RWPE2 (cell line): ENCODE measurements at places on chromosomes 7 and 10.

GRCh38 chr7:46237466-46237865 lies 316.4 kb upstream of the IGFBP3 start:
- H3K4me1 ChIP-seq, result no peaks in the 10 kb centered on the region
- H3K27ac ChIP-seq, result no peak overlapping the region
- H3K36me3 ChIP-seq, result no peaks in the 10 kb centered on the region
- no peak for DNase-seq

GRCh38 chr7:44962483-44963251 lies 16.1 kb downstream of the MYO1G start:
- peak; percentile 65 for DNase-seq
- no peaks in the 10 kb centered on the region for H3K36me3 ChIP-seq
- peaks cover 8% of the 10 kb centered on the region for H3K27me3 ChIP-seq
- H3K4me3 ChIP-seq, result peak overlapping the region; percentile 4

DNA sequence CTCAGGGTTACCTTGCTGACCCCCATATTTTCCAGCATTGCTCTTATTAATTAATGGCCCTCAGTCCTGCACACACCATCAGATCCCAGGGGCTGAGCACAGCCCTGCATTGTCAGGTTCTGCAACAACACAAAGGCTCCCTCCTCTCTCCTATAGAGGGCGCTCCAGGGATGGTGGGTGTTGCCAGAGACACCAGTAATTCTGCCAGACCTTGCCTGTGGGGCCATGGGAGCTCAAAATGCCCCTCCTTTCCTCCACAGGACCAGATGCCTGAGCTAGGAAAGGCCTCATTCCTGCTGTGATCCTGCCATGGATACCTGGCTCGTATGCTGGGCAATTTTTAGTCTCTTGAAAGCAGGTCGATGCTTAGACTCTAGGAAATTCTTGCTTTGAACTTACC lies 42.8 kb upstream of the PRSS58 start:
- H3K4me3 ChIP-seq, result no peak overlapping the region
- H3K27ac ChIP-seq, result no peak overlapping the region
- no peaks in the 10 kb centered on the region for H3K27me3 ChIP-seq

DNA sequence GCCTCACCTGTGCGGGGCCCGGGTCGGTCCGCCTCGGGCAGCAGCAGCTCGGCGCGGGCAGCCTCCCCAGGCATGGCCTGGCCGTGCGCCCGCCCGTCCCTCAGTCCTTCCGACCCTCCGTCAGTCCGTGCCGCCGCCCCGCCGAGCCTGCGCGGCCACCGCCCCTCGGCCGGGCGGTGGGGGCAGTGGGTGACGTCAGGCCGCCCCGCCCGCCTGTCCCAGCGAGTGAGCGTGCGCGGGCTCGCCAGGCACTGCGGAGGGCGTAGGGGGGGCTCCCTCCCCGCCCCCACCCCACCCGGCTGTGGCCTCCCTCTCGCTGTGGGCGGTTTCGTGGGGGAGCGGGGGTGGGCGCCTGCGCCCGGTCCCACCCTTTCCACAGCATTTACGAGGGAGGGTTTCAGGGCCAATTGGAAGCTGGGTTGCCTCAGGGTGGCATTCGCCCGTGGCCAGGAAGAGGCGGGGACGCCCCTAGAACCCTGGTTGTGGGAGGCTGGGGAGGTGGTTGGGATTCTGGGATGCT lies at the start of gene NACAD:
Gene NACAD, minus strand, starts transcription at position 149 of the 520 bp plus-strand sequence. Its CDS starts 75 bp downstream, at position 74.
- H3K4me3 ChIP-seq, result peak within 1 kb of the TSS; percentile 41
- H3K4me1 ChIP-seq, result peaks cover 5% of the 10 kb centered on the region
- DNase-seq, result no peak
- no peaks in the 10 kb centered on the region for H3K36me3 ChIP-seq
- H3K27ac ChIP-seq, result no peak within 1 kb of the TSS

- H3K36me3 ChIP-seq, result no peaks in the 10 kb centered on the region
- H3K27ac ChIP-seq, result no peak overlapping the region
- no peak overlapping the region for H3K4me3 ChIP-seq
- H3K4me1 ChIP-seq, result peaks cover 4% of the 10 kb centered on the region
These were observed 10.1 kb upstream of the INPP5A start for GRCh38 chr10:132527339-132528063.

GRCh38 chr7:100107890-100108289 lies 6.4 kb downstream of the AP4M1 start:
- no peak overlapping the region for H3K27ac ChIP-seq
- H3K4me1 ChIP-seq, result no peaks in the 10 kb centered on the region
- no peaks in the 10 kb centered on the region for H3K27me3 ChIP-seq
- DNase-seq, result no peak
- H3K36me3 ChIP-seq, result peaks cover 63% of the 10 kb centered on the region
- no peak overlapping the region for H3K4me3 ChIP-seq

DNA sequence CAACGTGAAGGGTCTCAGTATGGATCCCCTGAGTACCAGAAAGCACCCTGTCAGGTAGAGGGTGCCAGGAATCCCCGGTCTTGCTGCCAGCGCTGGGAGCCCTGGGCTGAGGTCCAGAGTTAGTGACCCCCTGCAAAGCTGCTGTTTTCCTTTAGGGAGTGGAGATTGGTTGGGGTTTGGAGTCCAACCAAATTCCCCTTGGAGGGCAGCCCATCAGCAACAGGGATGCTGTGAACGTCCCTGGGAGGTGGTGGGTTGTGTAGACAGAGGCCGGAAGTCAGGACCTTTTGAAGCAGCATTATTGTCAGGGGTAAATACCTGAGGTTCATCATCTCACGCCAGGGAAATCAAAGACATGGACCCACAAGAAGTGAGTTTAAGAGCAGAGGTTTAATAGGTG lies 104.2 kb downstream of the COL26A1 start:
- no peak for DNase-seq
- H3K4me3 ChIP-seq, result no peak overlapping the region
- H3K27ac ChIP-seq, result no peak overlapping the region
- no peaks in the 10 kb centered on the region for H3K27me3 ChIP-seq
- no peaks in the 10 kb centered on the region for H3K36me3 ChIP-seq
- no peaks in the 10 kb centered on the region for H3K4me1 ChIP-seq

DNA sequence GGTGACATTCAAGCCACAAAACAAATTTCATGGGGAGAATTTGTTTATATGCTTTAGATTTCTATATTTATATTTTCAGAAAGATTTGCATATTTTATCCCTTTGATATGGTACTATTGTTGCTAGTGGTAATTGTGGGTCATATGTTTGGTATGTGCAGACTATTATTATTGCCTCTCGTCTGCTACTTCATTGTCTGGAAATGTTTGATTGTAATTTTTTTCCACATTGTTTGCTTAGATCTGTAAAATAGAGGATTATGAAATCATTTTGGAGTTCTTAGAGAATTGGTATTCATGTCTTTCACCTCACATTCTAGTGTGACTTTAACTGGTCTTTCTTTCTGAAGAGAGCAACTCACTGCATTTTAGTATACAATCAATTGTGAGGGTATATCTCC lies 44.7 kb downstream of the MYO3A start:
- no peak overlapping the region for H3K27ac ChIP-seq
- peaks cover 4% of the 10 kb centered on the region for H3K27me3 ChIP-seq
- no peaks in the 10 kb centered on the region for H3K36me3 ChIP-seq

GRCh38 chr10:95408983-95409873 lies 118.4 kb upstream of the PDLIM1 start:
- H3K36me3 ChIP-seq, result no peaks in the 10 kb centered on the region
- H3K27ac ChIP-seq, result peak overlapping the region; percentile 23
- H3K4me1 ChIP-seq, result peaks cover 7% of the 10 kb centered on the region
- no peak overlapping the region for H3K4me3 ChIP-seq
- DNase-seq, result no peak

DNA sequence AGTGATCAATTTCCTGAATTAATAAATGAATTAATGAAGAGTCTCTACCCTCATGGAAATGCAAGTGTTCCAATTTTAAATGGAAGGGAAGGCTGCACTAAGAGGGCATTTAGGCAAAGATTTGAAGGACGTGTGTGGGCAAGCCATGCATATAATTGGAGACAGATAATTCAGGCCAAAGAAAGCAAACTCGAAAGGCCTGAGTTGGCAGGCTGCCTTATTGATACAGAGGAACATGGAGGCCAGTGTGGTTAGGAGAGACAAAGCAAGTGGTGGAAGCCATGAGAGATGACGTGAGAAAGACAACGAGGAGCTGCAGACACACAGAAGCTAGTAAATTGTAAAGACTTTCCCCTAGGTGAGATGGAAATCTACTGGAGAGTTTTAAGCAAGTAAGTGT lies 15.4 kb upstream of the PCLO start:
- H3K36me3 ChIP-seq, result no peaks in the 10 kb centered on the region
- H3K27ac ChIP-seq, result no peak overlapping the region
- no peaks in the 10 kb centered on the region for H3K4me1 ChIP-seq

DNA sequence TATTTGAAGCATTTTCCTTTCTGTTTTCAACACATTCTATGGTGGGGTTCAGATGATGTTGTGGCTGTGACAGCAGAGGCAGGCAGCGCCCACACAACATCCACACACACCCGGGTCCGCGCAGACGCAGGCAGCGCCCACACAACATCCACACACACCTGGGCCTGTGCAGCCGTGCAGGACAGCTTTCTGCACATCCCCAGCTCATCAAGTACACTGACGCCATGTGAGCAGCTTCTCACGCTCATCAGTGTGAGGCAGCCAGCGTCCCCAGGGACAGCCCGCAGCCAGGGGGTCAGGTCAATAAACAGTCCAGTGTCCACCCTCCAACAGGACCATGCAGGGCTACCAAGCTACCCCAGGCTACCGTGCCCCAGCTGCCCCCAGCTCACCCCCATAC lies 272.8 kb upstream of the TCERG1L start:
- H3K27me3 ChIP-seq, result no peaks in the 10 kb centered on the region
- no peak for DNase-seq
- no peaks in the 10 kb centered on the region for H3K4me1 ChIP-seq

DNA sequence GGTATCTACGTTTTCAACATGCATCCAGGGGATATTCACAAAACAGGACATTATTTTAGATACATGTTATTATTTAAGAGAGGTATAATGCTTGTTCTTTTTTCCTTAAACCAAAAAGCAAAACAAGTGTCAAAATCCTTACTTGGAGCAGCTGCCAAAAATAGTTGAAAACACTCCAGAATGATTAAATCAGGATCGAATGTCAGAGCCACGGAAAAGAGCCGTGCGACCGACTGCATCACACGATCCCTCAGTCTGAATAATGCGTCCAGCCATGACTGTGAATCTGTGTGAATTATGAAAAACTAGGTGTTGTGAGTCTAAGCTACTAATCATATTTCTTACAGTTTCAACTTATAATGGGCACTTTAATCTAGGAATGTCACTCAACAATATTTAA lies 126.0 kb downstream of the PARD3 start:
- peaks cover 3% of the 10 kb centered on the region; the same call in 1 of the 2 replicates for H3K36me3 ChIP-seq
- no peak for DNase-seq
- no peak overlapping the region for H3K27ac ChIP-seq
- H3K4me1 ChIP-seq, result peaks cover 13% of the 10 kb centered on the region
- H3K27me3 ChIP-seq, result no peaks in the 10 kb centered on the region
- no peak overlapping the region for H3K4me3 ChIP-seq

GRCh38 chr10:5040781-5041470 lies 37.3 kb upstream of the AKR1C2 start:
- H3K27me3 ChIP-seq, result no peaks in the 10 kb centered on the region
- no peak for DNase-seq

- no peak for DNase-seq
- no peaks in the 10 kb centered on the region for H3K4me1 ChIP-seq
- H3K36me3 ChIP-seq, result no peaks in the 10 kb centered on the region
- H3K27me3 ChIP-seq, result no peaks in the 10 kb centered on the region
These were observed 58.7 kb upstream of the ANTXRL start for GRCh38 chr10:46227936-46228562.

- no peak overlapping the region for H3K4me3 ChIP-seq
- peaks cover 12% of the 10 kb centered on the region for H3K4me1 ChIP-seq
- no peaks in the 10 kb centered on the region for H3K36me3 ChIP-seq
- no peak overlapping the region for H3K27ac ChIP-seq
- DNase-seq, result no peak
These were observed 266.8 kb downstream of the INHBA start for GRCh38 chr7:41436139-41436538.

DNA sequence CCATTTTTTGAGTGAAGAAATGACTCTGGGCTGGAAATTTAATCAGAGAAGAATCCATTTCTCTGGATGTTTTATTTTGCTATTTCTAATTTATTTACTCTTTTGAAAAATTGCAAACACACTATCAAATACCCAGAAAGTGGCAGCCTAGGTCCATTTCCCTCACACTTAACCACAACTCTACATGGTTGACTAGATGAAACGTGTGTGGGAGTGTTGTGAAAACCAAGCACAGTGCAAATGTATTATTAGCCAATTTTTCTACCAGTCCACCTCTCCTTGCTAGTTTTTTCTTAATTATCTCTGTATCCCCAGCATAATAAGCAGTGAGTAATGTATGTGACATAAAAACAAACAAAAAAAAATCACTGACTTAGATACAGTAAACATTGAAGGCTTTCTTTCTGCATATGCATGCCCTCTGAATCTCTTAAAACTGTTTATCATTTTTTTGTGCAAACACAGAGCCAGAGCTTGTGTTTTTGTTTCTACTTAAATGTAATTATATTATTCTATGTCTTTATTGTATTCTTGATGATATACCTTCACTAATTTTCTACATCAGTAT lies 30.9 kb downstream of the SCIN start:
- H3K4me3 ChIP-seq, result no peak overlapping the region
- DNase-seq, result no peak
- H3K36me3 ChIP-seq, result no peaks in the 10 kb centered on the region
- H3K4me1 ChIP-seq, result no peaks in the 10 kb centered on the region
- peaks cover 3% of the 10 kb centered on the region for H3K27me3 ChIP-seq

GRCh38 chr7:15376600-15376999 lies 185.2 kb downstream of the AGMO start:
- H3K4me3 ChIP-seq, result no peak overlapping the region
- no peak for DNase-seq
- no peaks in the 10 kb centered on the region for H3K4me1 ChIP-seq

- no peak for DNase-seq
- H3K36me3 ChIP-seq, result no peaks in the 10 kb centered on the region
- no peaks in the 10 kb centered on the region for H3K27me3 ChIP-seq
- no peaks in the 10 kb centered on the region for H3K4me1 ChIP-seq
- H3K27ac ChIP-seq, result no peak overlapping the region
These were observed 109.0 kb downstream of the ST7 start for GRCh38 chr7:117062300-117062699.

DNA sequence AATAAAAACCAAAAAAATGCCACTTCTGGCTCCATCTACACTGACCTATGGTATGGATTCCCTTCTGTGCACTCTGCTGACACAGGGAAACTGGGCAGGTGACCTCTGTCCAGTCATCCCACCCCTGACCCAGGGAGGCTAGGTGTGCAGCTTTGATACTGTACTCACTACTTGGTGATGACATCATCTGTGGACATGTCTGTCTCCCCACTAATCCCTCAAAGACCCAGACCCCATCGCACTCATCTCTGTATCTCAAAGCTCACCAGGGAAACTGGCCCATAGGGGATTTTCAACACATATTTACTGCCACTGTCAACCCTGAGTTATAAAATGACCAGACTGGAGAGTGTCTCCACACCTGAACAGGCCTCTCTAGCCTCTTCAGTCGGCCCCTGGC lies 10.6 kb downstream of the SGMS1 start:
- H3K27ac ChIP-seq, result no peak overlapping the region
- no peak overlapping the region for H3K4me3 ChIP-seq
- H3K4me1 ChIP-seq, result peaks cover 1% of the 10 kb centered on the region
- no peak for DNase-seq
- H3K27me3 ChIP-seq, result no peaks in the 10 kb centered on the region
